PC-3 (cell line): ENCODE measurements at places on chromosomes 13 and 19.

DNA sequence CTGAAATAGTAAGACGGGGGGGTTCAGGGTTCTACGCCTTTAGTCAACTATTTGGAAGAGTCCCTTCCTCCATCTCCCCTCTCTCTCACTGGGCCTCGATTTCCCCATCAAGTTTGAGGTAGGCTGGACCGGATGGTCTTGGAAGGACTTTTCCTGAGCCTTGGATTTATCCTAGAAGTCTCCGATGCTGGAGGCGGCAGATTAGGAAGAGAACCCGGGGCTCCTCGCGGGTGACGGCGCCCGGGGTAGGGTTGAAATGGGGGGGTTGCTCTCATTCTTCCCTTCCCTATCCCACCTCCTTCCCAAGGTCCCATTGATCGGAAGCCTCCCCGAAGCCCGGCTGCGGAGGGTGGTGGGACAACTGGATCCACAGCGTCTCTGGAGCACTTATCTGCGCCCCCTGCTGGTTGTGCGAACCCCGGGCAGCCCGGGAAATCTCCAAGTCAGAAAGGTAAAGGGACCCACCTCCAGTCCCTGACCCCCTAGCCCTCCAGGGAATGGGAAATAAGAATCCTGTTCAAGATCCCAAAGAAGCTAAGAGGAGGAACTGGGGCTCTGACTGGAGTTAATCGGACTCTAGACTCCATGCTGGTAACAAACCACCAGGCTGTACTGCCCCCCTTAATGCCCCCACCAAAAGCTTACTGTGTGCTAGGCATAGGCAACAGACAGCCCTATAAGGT, 781 bp downstream of the QPCTL start:
- peaks cover 3% of the 10 kb centered on the region; the same call in 1 of the 2 replicates for H3K36me3 ChIP-seq
- peaks cover 5% of the 10 kb centered on the region; the same call in 1 of the 2 replicates for H3K4me1 ChIP-seq
- peak overlapping the region; percentile 84 for H3K4me3 ChIP-seq
- H3K27ac ChIP-seq, result peak overlapping the region; percentile 65

DNA sequence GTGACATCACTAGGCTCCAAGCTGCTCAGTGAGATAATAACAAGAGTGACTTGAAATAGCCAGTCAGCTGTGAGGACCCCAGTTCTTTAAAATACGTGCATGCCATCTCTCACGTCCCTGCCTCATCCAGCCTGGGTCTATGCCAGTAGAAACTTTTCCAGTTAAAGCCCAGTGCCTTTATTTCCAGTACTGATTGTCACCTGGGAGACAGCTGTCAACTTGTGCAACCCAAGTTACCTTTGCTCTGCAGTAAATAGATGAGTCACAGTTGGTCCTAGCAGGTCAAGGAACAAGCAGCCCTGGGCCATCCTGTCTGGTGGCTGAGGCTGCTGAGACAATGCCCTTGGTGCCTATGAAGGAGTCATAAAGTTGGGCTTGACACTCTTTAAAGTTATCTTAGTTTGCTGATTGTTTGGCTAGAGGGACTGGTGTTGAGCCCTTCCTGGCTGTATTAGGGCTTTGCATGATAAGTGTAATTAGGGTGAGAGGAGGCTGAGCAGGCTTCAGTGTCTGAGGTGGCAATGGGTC, 228.7 kb downstream of the LACC1 start:
- H3K27ac ChIP-seq, result peak overlapping the region; percentile 70
- no peaks in the 10 kb centered on the region for H3K36me3 ChIP-seq
- no peaks in the 10 kb centered on the region for H3K27me3 ChIP-seq
- H3K4me1 ChIP-seq, result peaks cover 28% of the 10 kb centered on the region
- peak; percentile 74 for DNase-seq

DNA sequence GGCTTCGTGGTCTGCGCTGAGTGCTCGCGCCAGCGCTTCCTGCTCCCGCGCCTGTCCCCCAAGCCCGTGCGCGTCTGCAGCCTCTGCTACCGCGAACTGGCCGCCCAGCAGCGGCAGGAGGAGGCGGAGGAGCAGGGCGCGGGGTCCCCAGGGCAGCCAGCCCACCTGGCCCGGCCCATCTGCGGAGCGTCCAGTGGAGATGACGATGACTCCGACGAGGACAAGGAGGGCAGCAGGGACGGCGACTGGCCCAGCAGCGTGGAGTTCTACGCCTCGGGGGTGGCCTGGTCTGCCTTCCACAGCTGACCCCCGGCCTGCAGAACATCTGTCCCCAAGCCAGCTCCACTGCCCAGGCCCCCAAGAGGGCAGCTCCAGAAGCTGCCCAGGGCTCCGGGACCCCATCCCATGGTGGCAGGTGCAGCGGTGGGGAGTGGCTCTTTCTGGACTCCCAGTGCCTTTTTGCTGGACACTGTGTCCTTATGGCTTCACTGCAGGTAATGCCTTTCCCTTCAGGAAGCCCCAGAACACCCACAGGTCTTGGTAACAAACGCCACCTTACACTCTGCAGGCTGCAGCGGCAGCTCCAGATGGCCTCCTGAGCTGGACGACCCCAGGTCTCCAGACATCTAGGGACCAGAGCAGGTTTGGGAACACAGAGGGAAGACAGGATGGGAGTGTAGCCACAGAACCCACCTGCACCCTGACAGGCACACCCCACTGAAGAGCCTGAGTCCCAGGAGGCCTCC, 9.3 kb downstream of the PLEKHF1 start:
- H3K4me3 ChIP-seq, result no peak overlapping the region
- peaks cover 10% of the 10 kb centered on the region; the same call in 1 of the 2 replicates for H3K4me1 ChIP-seq
- no peaks in the 10 kb centered on the region for H3K27me3 ChIP-seq

GRCh38 chr13:51873117-51873798, 11.5 kb downstream of the CCDC70 start:
- DNase-seq, result no peak
- H3K4me3 ChIP-seq, result no peak overlapping the region
- H3K27ac ChIP-seq, result no peak overlapping the region
- no peaks in the 10 kb centered on the region for H3K4me1 ChIP-seq
- no peaks in the 10 kb centered on the region for H3K36me3 ChIP-seq

DNA sequence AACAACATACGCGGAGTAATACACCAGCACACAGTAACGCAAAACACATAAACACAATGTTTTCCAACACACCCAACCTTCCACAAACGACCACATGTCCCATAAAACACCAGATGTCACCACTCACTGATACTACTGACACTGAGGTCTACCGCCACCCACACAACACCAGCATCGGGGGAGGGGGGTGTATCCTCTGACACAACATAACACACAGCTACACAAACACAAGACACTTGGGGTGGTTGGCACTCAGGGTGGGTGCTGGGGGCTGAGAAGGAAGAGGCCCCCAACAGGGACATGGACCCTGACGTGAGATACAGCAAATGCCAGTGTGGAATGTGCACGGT, 1.5 kb upstream of the KCNN4 start:
- DNase-seq, result no peak
- peaks cover 58% of the 10 kb centered on the region for H3K4me1 ChIP-seq
- no peak overlapping the region for H3K27ac ChIP-seq
- H3K27me3 ChIP-seq, result no peaks in the 10 kb centered on the region
- H3K36me3 ChIP-seq, result no peaks in the 10 kb centered on the region
- no peak overlapping the region for H3K4me3 ChIP-seq

DNA sequence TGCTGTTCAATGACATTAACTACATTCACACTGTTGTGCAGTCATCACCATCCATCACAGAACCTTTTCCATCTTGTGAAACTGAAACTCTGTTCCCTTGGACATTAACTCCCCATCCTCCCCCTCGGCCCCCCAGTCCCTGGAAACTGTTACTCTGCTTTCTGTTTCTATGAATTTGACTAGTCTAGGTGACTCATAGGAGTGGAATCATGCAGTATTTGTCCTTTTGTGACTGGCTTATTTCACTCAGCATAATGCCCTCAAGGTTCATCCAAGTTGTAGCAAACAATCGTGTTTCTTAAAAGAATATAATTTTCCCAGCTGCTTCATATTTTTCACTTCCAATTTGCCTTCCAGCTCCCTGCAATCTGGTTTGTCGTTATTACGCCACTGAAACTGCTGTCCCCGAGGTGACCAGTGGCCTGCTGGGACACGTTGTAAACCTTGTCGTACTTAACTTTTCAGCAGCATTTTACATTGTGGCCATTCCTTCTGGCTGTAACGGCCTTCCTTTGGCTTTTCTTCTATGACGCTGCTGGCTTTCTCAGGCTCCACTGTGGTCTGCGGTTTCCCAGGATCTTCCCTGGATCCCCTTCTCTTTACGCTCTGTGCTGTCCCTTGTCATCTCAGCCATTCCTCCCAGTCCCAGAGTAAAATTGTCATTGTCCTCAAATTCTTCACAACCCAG, 74.0 kb downstream of the DHRS12 start:
- H3K27ac ChIP-seq, result peak overlapping the region; percentile 73
- peaks cover 19% of the 10 kb centered on the region for H3K4me1 ChIP-seq
- H3K4me3 ChIP-seq, result no peak overlapping the region
- H3K27me3 ChIP-seq, result no peaks in the 10 kb centered on the region
- DNase-seq, result peak; percentile 74

DNA sequence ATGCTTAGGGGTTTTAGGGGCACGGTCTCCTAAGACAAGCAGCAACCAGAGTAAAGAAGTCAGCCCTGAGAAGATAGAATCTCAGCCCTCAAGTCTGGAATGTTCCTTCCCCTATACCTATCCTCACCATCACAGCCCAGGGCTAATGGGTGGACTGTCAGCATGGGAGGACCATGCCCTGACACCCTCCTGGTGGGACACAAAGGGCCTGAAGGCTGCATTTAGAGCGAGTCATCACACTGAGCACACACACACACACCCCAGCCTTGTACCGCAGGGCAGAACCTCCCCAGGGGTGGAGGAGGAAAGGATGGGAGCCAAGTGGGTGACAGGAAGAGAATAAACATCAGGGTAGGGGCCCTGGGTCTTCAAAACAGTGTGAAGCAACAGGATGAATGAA, 174.8 kb upstream of the SERP2 start:
- no peaks in the 10 kb centered on the region for H3K36me3 ChIP-seq
- H3K4me3 ChIP-seq, result no peak overlapping the region
- peak overlapping the region; percentile 85 for H3K27ac ChIP-seq
- DNase-seq, result peak; percentile 75

- H3K27me3 ChIP-seq, result peaks cover 68% of the 10 kb centered on the region
- H3K4me3 ChIP-seq, result no peak overlapping the region
- no peaks in the 10 kb centered on the region for H3K4me1 ChIP-seq
- no peak for DNase-seq
Measured at GRCh38 chr13:112113851-112114250, 46.9 kb downstream of the SOX1 start.

- no peak overlapping the region for H3K4me3 ChIP-seq
- H3K4me1 ChIP-seq, result peaks cover 7% of the 10 kb centered on the region; the same call in 1 of the 2 replicates
- H3K27ac ChIP-seq, result peak overlapping the region; percentile 41; the same call in 1 of the 2 replicates
- H3K27me3 ChIP-seq, result no peaks in the 10 kb centered on the region
- DNase-seq, result peak; percentile 55
Measured at GRCh38 chr13:90118467-90119071, 1228.9 kb upstream of the MIR17HG start.

DNA sequence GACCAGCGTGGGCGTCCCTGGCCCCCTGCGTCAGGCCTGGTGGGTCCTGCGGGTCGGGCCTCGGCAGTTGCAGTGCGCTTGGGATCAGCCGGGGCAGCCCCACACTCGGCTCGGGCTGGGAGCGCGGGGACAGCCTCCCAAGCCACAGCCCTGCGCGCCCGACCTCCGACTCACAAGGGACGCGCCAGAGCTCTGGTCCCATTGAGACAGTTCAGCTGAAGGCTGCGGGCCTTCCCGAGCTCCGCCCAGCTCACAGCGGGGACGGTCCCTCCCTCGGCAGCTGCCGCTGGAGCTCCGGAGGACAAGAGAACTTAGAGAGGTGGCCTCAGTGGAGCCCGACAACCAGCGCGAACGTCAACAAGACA, 45.7 kb upstream of the ZNF730 start:
- DNase-seq, result no peak
- H3K4me1 ChIP-seq, result no peaks in the 10 kb centered on the region
- no peaks in the 10 kb centered on the region for H3K27me3 ChIP-seq

GRCh38 chr19:14412996-14413692, 6.0 kb downstream of the DDX39A start:
- no peak for DNase-seq
- H3K27ac ChIP-seq, result no peak overlapping the region
- H3K4me3 ChIP-seq, result no peak overlapping the region
- H3K36me3 ChIP-seq, result peaks cover 74% of the 10 kb centered on the region

DNA sequence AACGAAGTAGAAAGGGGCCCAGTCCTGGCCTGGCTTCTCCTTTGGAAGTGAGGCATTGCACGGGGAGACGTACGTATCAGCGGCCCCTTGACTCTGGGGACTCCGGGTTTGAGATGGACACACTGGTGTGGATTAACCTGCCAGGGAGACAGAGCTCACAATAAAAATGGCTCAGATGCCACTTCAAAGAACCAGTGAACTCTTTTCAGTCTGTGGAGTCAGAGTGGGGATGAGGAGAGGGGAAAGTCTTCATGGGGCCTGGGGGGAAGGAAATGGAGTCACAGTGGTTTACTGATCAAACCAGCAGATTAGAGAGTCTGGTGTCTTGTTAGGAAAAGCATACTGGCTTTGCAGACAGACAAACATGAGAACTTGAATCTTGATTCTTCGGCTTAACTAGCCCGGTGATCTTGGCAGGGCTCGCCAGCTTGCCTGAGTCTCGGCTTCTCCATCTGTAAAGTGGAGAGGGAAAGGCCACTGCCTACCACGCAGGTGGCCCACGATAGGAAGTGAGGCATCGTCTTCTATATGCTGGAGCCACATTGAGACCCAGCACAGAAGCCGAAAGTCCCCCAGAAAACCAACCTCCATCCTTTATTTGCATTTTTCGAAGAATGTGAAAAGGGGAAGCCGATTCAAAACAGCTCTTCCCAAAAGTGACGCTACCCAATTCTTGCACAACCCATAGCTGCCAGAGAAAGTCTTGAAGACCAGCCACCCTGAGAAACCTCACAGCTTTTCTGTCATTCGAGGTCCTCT, at the start of gene FFAR1:
TSS of gene FFAR1 (plus strand) at position 732 of the 759 bp plus-strand sequence. CDS start 3,650 bp downstream, outside the sequence.
- H3K4me1 ChIP-seq, result no peaks in the 10 kb centered on the region
- no peak for DNase-seq
- no peaks in the 10 kb centered on the region for H3K36me3 ChIP-seq
- H3K4me3 ChIP-seq, result no peak within 1 kb of the TSS

- H3K27ac ChIP-seq, result no peak overlapping the region
- no peaks in the 10 kb centered on the region for H3K4me1 ChIP-seq
- no peak overlapping the region for H3K4me3 ChIP-seq
- no peak for DNase-seq
- no peaks in the 10 kb centered on the region for H3K36me3 ChIP-seq
Measured at GRCh38 chr13:110331362-110331761, 24.3 kb downstream of the COL4A2 start.

DNA sequence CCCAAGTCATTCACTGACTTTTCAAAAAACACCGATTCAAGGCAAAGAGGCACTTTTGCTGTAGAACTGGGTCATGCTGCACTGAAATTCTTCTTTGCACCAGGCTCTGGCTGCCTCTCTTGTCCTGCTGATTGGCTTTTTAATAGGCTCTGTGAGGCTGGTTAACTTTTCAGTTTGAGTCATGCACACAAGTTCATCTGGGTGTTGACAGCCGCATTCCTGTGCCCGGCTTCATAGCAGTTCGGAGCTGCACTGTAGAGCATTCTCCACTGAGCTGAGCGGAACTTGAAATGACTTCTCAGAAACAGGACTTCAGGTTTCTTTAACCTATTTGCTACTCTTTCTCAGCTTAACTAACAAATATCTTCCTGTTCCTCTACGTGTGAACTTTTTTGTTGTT, 978.3 kb downstream of the UQCRFS1 start:
- no peaks in the 10 kb centered on the region for H3K36me3 ChIP-seq
- no peaks in the 10 kb centered on the region for H3K27me3 ChIP-seq
- no peaks in the 10 kb centered on the region for H3K4me1 ChIP-seq
- no peak overlapping the region for H3K27ac ChIP-seq
- H3K4me3 ChIP-seq, result no peak overlapping the region
